NCI-H2081 treated with DMSO at 0.1 percent for 48 hours (cell line): ENCODE measurements at places on chromosomes 5 and 9.

DNA sequence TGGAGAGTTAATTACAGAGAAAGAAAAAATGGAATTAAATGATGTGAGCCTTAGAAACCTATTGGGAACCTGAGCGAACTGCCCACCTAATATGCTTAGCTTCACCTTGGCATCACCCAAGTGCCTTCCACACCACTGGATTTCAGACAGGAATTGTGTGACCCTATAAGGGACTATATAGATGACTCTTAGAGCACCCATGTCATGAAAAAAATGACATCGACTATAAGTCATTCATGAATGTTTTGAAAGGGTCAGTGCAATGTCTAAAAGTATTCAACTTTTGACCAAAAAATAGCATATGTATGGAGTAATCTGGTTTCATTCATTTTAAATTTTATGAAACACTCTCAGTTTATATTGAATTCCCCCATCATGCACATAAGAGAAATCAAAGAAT, 81.6 kb upstream of the PRRC1 start:
- DNase-seq, result no peak

DNA sequence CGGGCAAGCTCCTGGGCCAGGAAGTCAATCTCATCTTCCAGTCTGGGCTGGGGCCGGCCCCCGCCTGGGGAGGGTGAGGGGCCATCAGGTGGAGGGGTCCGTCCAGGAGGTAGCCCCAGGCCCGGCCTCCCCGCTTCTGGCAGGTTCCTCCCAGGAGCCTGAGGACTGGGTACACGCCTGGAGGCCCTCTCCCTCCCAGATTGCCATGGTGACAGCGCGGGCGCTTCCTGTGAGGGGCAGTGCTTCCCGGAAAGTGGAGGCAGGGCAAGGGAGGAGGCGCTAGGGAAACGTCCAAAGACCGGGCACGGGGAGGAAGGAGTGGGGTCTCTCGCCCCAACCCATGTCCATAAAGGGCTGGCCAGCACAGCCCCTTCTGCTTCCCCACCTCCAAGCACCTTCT, 4.9 kb downstream of the NPDC1 start:
- no peak for DNase-seq

DNA sequence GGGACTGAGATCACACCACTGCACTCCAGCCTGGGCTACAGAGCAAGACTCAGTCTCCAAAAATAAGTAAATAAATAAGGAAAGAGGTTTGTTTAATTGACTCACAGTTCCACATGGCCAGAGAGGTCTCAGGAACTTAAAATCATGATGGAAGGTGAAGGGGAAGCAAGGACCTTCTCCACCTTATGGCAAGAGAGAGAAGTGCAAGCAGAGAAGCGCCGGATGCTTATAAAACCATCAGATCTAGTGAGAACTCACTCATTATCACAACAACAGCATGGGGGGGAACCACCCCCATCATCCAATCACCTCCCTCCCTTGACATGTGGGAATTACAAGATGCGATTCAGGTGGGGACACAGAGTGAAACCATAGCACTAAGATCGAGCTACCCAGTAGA, 22.8 kb upstream of the RGMB start:
- DNase-seq, result no peak

DNA sequence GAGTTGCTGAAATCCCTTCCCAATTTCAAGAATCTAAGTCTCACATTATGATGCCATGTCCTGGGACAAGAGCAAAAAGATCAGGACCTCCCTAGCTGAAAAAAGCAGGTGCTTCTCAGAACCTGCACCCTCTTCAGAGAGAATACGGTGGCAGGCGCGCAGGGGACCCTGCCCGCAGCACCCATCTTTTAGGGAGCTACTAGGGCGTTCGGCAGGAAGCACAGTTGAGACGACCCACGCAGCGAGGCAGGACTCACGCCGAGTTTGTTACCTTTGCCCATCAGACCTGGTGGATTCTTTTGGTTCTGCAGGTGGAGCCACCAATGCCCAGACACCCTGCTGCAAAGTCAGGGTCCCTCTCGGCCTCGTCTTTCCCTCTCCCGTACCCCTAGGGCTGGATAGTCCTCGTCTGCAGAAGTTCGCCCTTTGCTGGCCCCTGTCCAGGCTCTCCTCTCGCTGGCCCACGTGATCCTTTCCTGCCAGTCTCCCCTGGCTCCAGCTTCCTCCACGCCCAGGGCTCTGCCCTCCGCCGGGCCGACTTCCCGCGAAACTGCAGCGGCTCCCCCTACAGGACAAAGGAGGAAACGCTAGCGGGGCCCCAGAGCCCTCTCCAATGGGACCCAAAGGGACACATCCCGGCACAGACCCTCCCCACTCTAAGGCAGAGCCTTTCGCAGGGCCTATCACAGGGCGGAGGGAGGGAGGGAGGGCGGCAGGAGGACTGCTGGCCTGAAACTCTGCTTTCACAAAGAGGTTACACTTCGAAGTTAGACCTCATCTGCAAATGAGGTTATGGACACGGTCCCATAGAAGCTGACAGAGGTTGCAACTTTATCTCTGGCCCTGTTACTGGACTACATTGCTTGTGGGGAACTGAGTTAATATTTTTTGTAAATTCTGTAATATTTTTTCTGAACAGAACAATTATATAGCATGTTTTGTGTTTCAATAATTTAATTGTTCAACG, 28.8 kb downstream of the TMEM174 start:
- DNase-seq, result no peak

DNA sequence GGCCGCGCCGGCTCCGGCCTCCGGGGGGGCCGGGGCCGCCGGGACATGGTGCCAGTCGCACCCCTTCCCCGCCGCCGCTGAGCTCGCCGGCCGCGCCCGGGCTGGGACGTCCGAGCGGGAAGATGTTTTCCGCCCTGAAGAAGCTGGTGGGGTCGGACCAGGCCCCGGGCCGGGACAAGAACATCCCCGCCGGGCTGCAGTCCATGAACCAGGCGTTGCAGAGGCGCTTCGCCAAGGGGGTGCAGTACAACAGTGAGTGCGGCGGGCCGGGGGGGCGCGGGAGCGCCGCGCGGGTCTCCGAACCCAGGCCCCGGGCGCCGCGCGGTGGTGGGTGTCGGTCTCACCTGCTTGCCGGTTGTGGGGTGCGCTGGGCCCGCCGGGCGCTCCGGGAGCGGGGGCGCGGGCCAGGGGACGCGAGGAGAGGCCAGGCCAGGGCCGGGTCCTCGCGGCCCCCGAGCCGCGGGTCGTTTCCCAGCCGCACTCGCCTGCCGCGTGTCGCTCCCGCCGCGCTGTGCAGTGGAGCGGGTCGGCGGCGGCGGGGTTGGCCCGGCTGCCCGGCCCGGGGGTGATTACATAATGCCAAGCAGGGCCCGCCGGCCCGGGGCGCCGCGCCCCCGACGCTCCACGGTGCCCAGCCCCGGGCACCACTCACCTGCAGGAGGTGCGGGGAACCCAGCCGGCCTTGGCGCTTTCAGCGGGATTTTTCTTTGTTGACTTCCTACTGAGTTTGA, 492 bp downstream of the RABL6 start:
- DNase-seq, result no peak

- DNase-seq, result no peak
Measured at GRCh38 chr5:142644640-142645361, 41.1 kb downstream of the FGF1 start.

DNA sequence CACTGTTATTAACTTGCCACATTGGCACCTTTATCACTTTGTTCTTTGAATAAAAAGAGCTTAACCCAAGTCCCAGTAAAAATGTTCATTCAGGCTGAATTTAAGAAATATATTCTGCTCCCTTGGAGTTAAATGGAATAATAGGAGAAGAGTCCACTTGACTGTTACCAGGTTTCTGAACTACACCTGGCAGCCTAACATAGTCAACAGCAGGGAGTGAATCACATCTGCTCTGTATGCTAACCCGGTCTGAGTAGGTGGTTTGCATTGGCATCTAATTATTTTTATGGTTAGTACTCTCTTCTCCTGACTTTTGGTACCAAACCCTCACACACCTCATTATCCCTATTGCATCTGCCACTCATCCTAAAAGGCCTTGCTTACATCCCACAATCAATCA, 86.7 kb downstream of the STK32A start:
- peak; percentile 16 for DNase-seq

DNA sequence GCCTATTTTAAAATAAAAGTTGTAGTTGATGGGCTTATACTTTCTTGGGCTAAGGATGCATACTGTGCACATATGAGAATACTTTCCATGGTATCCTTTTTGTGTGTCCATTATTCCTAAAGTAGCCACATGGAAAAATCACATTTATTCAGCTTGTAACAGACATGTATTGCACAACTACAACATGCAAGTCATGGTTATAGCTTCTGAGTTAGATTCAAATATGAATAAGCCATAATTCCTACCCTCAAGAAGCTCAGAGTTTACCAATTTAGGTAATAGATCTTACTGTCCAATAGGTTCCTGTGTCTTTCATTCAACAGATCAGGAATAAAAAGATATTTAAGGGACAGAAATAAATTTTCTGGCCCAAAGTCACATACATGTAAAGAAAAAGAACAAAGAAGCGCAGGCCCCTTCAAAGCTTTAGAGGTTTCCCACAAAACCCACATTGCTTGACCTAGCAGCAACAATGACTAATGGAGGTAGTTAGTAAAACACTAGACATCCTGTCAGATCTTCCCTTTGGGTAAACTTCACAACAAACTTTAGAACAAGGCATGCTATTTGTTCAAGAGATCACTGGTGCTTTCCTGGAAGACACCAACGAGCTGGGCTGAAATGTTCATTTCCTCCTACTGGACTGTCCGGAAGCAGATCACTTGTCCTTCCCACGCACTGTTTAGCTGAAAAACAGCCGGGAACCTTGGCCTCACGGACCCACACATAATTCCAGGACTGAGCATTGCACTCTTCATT, 78.4 kb upstream of the ITGA1 start:
- no peak for DNase-seq

DNA sequence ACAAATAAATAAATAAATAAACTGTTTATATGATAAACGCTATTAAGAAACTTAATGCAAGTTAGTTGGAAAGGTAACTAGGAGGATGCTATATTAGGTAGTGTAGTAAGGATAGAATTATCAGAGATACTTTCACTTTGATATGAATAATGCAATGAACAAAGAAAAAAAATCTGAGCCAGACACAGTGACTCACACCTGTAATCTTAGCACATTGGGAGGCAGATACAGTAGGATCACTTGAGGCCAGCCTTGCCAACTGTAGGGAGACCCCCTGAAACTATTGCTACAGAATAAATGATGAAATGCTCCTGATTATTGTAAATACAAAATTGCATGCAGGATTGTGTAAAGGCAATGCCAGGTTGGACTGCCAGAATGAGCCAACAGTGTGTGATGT, 109.2 kb downstream of the ANXA2R start:
- no peak for DNase-seq

DNA sequence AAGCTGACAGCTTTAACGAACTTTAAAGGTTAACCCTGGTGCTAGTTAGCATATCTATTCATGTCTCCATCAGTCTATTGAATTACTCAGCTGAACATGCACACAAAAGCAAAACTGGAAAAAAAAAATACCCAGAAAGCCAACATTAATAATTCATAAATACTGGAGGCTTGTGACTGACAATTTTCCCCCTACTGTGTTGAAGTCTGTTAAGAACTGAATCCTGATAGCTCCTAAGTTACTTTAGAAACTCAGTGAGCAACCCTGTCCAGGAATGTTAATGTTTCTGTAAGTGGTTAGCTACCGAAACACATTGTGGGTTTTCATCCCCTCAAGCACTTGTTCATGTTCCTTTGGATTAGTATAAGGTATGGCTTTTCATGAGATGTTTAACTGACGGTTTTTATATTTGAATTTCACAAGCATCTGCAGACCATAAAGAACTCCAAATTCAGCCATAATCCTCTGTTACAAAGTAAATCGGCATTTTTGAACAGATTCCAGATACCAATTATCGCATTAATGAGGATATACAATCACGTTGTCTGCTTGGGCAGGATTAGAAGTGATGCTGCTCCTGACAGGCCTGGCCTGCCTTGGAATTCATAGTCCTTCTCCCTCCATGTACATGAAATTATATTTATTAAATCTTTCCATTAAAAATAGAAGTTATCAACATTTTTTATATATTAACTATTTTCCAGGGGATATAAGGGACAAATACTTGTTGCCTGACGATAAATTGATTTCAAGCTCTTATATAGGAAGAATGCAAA, 331.2 kb downstream of the TLE4 start:
- DNase-seq, result no peak

DNA sequence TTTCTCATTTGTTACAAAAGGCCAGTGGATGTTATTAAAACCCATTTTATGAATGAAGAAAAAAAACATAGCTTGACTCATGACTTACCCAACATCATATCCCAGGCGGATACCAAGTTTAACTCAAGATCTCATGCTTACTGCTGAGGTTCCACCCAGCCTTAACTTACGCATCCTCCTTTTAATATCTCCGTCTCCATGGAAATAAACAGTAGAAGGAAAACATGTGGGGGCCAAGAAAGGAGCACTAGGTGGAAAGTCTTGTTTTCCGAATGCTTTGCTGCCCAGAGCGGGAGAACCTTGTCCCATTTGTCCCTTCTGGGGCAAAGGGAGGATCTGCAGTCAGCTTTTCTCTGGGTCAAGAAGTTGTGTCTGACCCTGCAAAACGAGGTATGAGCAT, 44.1 kb downstream of the ANGPTL2 start:
- no peak for DNase-seq

DNA sequence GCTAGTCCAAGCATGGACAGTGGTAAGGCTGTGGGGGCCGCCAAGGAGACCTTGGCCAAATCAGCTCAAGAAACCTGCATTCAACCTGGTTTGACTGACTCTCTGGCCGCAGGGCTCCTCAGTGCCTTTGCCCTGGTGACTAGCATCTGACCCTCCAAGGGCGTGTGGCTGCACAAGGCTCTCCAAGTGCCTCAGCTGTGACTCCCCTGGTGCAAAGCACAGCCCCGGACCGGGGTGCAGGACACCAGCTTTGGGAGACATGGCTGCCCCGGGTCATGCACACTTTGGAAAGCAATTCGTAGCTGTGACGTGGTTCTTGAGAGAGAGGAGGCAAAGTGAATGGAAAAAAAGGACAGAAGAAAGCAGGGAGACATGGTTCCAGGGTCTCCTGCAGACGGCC, 245.2 kb upstream of the IRX2 start:
- DNase-seq, result no peak

DNA sequence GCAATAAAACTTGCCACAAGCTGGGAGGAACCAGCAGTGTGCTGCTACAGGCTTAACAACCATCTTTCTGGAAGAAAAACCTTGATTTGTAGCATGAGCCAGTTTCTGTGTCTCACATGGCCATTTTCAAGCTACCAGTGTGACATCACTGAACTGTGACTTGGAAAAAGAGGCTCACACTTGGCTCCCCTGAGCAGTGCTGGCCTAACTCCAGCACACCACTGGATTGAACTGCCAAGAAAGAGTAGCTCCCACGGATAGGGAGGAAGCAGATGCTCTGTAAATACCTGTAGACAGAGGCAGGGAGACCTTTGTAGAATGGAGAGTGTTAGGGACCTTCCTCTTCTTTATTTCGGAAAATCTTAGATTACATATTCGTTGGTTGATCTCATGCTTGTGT, 197.9 kb downstream of the SH3GL2 start:
- DNase-seq, result no peak

- no peak for DNase-seq
Measured at GRCh38 chr5:10303699-10304170, 4.0 kb downstream of the CMBL start.

- no peak for DNase-seq
Measured at GRCh38 chr9:22622815-22623214, 176.2 kb downstream of the DMRTA1 start.

- DNase-seq, result no peak
Measured at GRCh38 chr5:120582635-120583034, 118.5 kb downstream of the PRR16 start.
